ENCODE measurements at places on chromosomes 4 and X.

GRCh38 chrX:133497356-133497755 is 82.1 kb upstream of the GPC4 start:
- DNase-seq = no peak

DNA sequence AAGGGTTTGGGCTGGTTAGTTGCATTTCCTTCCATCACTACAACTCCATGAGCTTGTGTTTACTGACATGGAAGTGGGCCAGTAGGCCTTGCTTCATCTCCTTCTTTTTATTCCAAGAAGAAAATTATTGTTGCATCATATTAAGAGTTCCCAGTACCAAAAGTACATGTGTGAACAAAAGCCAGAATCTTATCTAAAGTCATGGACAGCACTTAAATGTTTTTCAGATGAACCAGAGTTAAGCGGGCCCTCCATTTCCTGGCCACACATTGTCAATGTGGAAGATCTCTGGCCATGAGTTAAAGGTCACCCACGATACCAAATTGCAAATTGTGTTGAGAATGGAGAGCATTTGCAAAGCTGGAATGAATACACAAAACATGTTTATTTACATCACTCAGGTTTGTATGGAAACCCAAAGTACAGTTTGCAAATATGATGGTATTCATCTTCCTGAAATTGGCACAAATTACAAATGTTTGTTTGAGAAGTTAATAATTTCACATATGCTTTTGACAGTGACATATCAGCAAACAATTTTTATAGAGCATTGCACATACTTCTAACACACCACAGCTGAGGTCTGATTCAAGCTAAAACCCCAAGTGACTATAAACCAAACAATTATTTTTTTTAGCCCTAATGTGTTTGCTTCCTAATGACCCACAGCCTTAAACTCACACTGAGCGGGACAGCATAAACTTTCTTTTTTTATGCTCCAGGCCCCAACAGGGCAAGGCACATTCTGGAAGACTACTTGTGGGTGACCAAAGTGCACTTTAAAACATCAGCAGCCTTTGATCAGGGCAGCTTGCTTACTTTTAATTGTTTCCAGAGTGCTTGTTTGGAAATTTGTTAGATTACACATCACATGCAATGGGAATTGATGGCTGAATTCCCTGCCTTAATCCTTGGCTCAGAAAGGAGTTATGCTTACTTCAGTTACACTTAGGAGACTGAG is 502.9 kb upstream of the SLIT2 start:
- no peak for DNase-seq

GRCh38 chr4:39715788-39716187 is 17.9 kb downstream of the UBE2K start:
- no peak for DNase-seq

- DNase-seq = no peak
Measured at GRCh38 chrX:108313669-108314068, 124.6 kb downstream of the COL4A6 start.

DNA sequence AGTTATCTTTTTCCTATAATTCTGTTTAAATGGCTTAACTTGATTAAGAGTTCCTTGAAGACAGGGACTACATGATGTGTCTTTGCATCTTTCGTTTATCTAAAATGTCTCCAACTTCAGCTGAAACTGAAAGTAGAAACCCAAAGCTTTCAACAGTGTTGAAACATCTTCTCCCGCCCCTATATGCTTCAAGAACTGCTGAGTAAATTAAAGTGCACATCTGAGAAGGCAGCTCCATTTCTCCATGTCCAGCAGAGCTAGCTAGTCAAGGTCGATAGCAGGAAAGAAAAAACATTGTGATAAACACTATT is 185.7 kb upstream of the TBL1X start:
- DNase-seq = no peak

DNA sequence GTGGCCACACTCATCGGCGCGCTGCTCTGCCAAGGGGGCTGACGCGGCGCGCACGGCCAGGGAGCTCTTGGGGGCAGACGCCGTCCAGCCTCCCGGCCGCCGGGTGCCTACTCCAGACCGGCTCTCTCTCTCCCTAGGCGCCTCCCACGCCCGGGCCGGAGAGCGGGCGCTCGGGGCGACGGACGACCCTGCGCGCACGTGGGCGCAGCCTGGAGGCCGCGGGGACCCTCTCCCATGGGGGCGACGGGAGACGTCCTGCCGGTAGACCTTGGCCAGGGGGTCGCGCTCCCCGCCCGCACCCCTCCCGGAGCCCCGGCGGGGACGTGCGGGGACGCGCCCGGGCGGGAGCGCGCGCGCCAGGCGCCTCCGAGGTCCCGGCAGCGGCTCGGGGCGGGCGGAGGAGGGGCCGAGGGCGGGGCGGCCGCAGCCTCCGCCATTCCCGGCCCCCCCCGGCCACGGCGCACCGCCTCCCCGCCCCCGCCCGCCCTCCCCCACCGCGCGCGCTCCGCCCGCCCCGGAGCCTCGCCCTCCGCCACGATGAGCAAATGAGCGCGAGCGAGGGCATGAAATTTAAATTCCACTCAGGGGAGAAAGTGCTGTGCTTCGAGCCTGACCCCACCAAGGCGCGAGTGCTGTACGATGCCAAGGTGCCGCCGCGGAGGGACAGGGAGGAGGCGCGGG is at the start of gene MSL3:
Gene MSL3, plus strand, starts transcription at position 519 of the 681 bp plus-strand sequence. Its CDS starts 27 bp downstream, at position 546.
- DNase-seq = no peak

DNA sequence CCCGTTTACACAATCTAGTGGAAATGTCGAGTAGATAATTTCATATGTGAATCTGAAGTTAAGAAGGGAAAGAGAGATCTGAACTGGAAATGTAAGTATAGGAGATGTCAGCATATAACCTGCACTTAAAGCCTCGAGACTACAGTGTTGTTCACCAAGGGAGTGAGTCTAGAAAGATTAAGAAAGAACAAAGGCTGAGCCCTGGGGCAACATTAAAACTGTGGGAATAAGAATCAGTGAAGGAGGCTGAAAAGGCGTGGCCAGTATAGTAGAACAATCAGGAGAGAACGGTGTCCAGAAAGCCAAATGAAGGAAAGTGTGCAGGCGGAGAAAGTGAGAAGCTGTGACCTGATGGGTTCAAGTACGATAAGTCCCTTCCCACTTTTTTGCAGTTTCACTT is 118.8 kb upstream of the TENM3 start:
- no peak for DNase-seq

GRCh38 chrX:40091691-40092421 is 5.9 kb downstream of the BCOR start:
- no peak for DNase-seq

GRCh38 chr4:149784018-149784417 is 31.6 kb downstream of the IQCM start:
- no peak for DNase-seq

- DNase-seq = no peak
Measured at GRCh38 chr4:1732911-1733310, 11.6 kb downstream of the TACC3 start.

GRCh38 chrX:77442728-77443127 is 4.5 kb upstream of the FGF16 start:
- no peak for DNase-seq

DNA sequence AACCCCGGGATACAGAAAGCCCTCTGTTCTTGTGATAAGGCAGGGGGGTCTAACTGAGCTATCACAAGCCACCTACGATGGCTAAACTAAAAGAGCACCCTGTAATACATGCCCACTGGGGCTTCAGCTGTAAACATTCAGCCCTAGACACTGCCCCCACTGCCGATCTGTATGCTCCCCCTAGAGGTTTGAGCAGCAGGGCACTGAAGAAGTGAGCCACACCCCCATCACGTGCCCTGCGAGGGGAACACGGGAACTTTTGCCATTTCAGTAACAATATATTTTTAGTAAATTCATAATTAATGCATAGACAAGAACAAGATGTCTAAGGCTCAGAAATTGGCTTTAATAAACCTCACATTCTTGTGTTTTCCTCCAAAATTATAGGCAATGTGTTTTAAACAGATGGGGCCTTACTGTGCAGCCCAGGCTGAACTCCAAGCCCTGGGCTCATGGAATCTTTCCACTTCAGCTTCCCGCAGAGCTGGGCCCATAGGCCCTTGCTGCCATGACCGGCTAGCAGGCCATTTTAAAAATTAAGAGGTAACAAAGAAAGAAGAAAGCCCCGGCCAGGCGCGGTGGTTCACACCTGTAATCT is 235.3 kb upstream of the SFRP2 start:
- no peak for DNase-seq

DNA sequence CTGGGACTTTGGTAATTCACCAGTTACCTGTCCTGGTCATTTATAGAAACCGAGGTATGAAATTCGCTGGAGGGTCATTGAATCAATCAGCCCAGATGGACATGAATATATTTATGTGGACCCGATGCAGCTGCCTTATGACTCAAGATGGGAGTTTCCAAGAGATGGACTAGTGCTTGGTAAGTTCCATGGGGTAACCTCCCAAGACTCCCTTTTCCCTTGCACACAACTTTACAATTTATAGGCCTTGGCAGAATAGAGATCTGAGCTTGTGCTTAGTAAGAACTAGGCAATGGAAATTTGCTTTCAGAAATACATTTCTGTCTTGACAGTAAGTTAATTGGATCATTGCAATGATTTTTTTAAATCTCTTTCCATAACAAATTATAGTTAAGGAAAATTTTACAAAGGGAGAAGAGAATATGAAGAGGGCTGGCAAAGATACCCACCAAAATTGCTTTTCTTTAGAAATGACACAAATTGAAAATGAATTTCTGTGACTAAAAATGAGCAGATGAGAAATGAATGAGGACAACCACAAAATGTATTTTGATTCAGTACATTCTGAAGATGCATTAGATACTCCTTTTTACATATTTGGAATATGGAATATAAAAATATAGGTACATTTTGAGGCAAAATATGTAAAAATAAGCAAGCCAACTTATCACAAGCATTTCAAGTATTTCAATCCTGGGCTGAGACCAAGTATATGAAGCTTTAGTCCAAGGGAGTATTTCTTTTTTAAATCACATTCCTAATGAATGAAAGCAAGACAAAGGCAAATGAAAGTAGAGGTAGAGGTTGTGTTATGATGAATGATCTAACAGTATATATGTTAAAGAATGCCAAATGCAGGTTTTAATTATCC is 45.9 kb downstream of the PDGFRA start:
- DNase-seq = no peak

DNA sequence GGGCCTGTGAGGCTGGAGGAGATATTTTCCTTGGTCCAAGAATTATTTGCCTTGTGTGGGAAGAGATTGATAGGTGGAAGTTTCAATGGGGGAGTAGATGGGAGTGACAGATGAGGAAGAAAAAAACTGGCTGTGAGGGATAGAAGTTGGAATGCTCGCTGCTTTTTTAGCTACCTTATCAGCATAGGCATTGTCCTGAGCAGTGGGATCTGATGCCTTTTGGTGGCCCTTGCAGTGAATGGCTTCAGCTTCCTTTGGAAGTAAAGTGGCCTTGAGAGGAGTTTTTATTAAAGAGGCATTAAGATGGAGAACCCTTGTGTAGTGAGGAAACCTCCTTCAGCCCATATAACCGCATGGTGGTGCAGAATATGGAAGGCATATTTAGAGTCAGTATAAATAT is 16.0 kb downstream of the KLKB1 start:
- no peak for DNase-seq

DNA sequence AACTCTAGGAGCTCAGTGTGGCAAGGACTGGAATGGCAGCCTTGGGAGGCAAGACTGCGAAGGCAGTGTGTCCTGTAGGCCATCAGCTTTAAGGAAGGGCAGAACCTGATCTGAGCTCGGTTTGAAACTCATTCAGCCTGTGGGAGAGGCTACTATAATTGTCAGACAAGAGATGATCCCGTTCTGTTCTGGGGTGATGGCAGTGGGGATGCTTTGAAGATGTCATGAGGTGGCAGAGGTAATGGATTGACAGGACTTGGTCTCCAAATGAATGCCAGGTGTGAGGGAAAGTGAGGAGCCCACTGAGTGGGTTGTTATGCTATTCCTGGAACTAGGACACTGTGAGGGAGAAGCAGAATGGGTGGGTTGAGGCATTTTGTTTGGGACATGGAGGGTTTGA is 144.9 kb downstream of the PJA1 start:
- DNase-seq = no peak

- DNase-seq = no peak
Measured at GRCh38 chr4:168667376-168667775, 170.5 kb downstream of the PALLD start.

DNA sequence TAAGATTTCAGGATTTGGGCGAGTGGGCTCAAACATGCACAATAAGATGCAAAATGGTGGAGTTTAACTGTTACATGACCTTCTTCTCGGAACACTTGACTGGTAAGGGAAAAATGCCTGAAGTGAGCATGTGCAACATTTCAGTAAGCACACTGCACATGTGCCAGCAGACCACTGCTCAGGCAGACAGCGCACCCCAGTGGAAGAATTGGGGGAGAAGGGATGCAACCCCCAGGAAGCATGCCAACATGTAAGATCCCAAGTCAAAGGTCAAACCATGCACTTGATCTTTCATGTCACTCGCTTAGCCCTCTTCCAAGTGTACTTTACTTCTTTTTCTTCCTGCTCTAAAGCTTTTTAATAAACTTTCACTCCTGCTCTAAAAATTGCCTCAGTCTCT is 256.3 kb downstream of the CENPC start:
- DNase-seq = no peak

DNA sequence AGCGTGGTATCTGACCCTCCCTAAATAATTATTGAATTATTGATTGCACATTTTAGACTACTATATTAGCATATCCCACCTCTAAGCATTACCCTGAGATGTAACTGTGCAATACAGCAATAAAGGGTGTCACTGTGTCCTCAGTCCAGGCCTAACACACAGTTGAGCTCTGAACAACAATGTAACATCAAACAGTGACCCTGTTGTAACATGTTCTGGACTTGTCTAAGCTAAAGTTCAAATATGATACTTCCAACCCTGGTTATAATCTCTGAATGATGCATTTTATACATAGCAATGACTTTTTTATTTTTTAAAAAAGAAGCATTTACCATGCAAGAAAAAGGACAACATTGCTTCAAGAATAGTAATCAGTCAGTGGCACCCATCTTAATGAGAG is 61.6 kb upstream of the DMD start:
- DNase-seq = no peak

GRCh38 chr4:98624642-98625041 is 33.8 kb downstream of the TSPAN5 start:
- DNase-seq = no peak

Measured in HuH-7.5 (cell line).